ENCODE measurements at places on chromosomes 6 and 20. TPM values are rescaled to one million over a fixed set of nuclear protein-coding genes. Genes with fewer than 3 reads are reported as not detected.

Gene BPIFA1
- total RNA-seq: not detected

Gene SULF2
- 21.1 TPM for total RNA-seq

GRCh38 chr6:139699335-139699734 is 324.9 kb upstream of the CITED2 start:
- no peaks in the 10 kb centered on the region for H3K36me3 ChIP-seq
- H3K27ac ChIP-seq: no peak overlapping the region
- H3K4me1 ChIP-seq: no peaks in the 10 kb centered on the region
- H3K27me3 ChIP-seq: no peaks in the 10 kb centered on the region
- no peak overlapping the region for H3K4me3 ChIP-seq

DNA sequence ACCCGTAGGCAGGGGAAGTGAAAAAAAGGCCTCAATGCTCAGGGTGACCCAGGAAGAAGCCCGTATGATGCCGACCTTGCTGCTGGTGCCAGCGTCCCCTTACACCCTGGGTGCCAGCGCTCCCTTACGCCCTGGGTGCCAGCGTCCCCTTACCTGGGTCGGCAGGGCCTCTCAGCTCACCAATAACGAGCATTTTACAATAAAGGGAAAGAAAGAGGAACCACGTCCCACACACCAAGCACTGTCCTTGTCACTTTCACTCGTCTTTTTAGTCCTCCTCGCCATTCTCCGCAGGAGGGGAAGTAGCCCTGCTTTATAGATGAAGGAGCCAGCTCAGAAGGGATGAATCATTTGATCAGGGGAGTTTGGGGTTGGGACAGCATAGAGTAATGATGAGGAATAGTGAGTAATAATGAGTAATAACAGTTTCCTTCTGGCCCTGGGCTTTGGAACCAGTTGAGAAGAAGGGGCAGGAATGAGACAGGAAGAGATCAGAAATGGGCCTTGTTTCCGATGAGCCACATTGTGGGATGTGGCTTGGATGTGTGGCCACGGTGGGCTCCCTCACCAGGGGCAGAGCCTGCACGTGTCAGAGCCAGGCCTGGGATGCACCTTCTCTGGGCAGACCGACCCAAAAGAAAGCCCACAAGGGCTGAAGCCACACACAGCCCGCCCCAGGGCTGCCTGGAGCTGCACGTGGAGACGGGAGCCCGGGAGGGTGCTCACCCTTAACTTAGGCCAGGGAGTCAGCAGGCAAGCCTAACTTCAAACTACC is 75.7 kb downstream of the SYNJ2 start:
- DNase-seq: no peak
- no peaks in the 10 kb centered on the region for H3K27me3 ChIP-seq
- peaks cover 38% of the 10 kb centered on the region for H3K36me3 ChIP-seq
- no peak overlapping the region for H3K4me3 ChIP-seq

DNA sequence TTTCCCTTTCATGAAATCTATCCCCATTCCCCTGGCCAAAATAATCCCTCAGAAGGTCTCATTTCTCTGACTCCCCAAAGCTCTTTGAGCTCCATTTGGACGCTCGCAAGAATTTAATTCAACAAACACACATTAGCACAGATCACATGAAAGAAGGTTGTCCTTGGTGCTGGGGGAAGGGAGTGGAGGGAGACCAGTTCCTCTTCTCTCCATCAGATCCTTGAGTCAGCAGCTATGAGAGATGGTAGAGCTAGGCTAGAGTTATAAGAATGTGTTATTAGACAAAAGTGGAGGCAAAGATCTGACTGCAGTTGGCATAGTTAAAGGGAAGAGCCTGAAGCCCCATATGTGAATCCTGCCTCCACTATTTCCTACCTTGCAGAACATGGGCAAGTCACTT is 184.2 kb upstream of the CDYL start:
- H3K27ac ChIP-seq: no peak overlapping the region
- no peak for DNase-seq
- H3K4me3 ChIP-seq: no peak overlapping the region
- H3K4me1 ChIP-seq: no peaks in the 10 kb centered on the region
- H3K36me3 ChIP-seq: no peaks in the 10 kb centered on the region

DNA sequence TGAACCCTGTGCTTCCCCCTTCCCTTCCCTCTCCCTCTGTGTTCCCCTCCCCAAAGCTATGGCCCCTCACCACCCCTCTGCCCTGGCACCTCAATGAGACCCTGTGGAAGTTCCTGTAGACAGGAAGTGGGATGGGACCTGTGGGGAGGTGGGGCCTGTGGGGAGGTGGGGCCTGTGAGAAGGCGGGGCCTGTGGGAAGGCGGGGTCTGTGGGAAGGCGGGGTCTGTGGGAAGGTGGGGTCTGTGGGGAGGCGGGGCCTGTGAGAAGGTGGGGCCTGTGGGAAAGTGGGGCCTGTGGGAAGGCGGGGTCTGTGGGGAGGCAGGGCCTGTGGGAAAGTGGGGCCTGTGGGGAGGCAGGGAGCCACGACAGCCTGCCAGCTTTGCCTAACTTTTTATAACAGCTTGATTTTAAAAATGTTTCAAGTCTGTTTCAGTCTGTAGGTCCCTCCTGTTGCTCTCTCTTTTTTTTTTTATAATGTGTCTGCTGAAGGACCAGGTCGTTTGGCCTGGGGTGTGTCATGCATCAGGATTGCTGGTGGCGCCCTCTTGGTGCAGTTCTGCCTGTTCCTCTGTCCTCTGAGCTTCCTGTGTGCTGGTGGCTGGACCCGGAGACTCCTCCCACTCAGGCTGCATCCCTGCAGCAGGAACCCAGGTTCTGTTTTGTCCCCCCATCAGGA is 70.5 kb upstream of the SLCO4A1 start:
- no peak overlapping the region for H3K4me3 ChIP-seq
- H3K4me1 ChIP-seq: peaks cover 10% of the 10 kb centered on the region
- H3K27ac ChIP-seq: peak overlapping the region; percentile 6

GRCh38 chr6:142462260-142462659 is 160.5 kb downstream of the ADGRG6 start:
- no peaks in the 10 kb centered on the region for H3K4me1 ChIP-seq
- no peaks in the 10 kb centered on the region for H3K27me3 ChIP-seq

- H3K27me3 ChIP-seq: no peaks in the 10 kb centered on the region
- no peak for DNase-seq
- no peak overlapping the region for H3K4me3 ChIP-seq
- H3K27ac ChIP-seq: no peak overlapping the region
Observed at GRCh38 chr6:133306931-133307330, 65.8 kb downstream of the EYA4 start.

DNA sequence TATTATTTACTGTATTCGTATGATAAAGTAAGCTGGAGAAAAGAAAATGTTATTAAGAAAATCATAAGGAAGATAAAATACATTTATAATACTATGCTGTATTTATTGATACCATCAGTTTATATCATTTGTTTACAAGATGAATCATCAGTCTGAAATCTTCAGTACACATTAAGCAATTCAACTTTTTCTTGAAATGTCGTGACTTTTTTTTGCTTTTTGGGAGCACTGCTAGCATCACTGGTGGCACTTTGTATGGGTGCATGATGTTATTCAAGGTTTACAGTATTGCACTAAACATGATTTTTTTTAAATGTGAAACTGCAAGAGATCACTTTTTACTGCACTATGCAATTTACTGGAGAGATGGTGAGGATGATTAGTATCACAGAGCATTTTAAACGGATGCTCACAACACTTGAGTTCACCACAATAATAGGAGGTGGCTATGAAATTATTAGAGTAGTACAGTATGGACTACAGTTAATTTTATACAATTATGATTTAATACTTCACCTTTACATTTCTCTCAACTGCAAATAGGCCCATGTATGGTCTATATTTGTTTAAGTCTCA is 85.9 kb downstream of the SNAP25 start:
- peaks cover 15% of the 10 kb centered on the region for H3K27me3 ChIP-seq
- no peak overlapping the region for H3K4me3 ChIP-seq
- H3K4me1 ChIP-seq: no peaks in the 10 kb centered on the region
- DNase-seq: no peak

DNA sequence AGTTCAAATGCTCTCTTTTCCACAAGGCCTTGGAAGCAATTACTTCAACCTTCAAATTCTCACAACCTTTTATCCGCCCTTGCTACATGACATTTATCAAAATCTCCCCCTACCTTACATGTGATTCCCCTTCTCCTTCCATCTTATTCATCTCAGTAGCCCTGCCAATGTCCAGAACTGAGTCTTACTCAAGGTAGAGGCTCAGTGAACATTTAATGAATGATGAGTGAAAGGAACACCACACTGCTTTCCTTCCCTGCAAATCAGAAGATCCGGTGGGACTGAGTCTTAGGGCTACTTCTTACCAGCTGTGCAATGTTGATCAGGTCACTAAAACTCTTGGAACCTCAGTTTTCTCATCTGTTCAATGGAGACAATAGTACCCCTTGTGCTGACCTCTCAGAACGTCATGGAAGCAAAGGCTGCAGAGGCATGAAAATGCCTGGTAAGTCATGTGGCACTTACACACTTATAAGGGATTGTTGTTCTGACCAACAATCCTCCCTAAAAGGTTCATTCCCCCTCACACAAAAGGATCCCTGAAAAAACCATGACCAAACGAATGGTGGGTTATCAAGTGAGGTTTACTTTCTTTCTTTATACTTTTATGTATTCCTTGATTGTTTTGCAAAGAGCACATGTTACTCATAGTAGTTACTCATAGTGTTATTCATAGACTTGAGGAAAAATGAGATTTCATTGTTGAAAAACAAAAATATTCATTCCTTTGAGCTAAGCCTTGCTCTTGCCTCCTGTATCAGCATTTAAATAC is 6.5 kb downstream of the MDGA1 start:
- H3K36me3 ChIP-seq: no peaks in the 10 kb centered on the region
- H3K4me3 ChIP-seq: no peak overlapping the region
- H3K27me3 ChIP-seq: peaks cover 7% of the 10 kb centered on the region
- peaks cover 9% of the 10 kb centered on the region for H3K4me1 ChIP-seq
- no peak for DNase-seq
- no peak overlapping the region for H3K27ac ChIP-seq

- H3K36me3 ChIP-seq: no peaks in the 10 kb centered on the region
- DNase-seq: no peak
- H3K27me3 ChIP-seq: no peaks in the 10 kb centered on the region
Observed at GRCh38 chr6:21438986-21439352, 154.6 kb upstream of the SOX4 start.

- no peaks in the 10 kb centered on the region for H3K36me3 ChIP-seq
- DNase-seq: no peak
- no peak overlapping the region for H3K4me3 ChIP-seq
- H3K27ac ChIP-seq: peak overlapping the region; percentile 58
Observed at GRCh38 chr6:106163966-106164877, 78.1 kb downstream of the PRDM1 start.

All from heart right ventricle (tissue), 16 donors.